ENCODE measurements at places on chromosomes 7 and 10. TPM values are rescaled to one million over a fixed set of nuclear protein-coding genes. Genes with fewer than 3 reads are reported as not detected.

The CPEB3 gene
- 3.3 TPM for polyA plus RNA-seq

- DNase-seq, result no peak
Observed at GRCh38 chr7:69276011-69276729, 322.1 kb upstream of the AUTS2 start.

- no peak for DNase-seq
Observed at GRCh38 chr10:24824124-24824523, 100.4 kb upstream of the ARHGAP21 start.

The TMEM196 gene
- polyA plus RNA-seq, result not detected

The COBL gene
- 24.9 TPM for polyA plus RNA-seq

GRCh38 chr10:99535764-99536337, 3.1 kb downstream of the NKX2-3 start:
- DNase-seq, result no peak

DNA sequence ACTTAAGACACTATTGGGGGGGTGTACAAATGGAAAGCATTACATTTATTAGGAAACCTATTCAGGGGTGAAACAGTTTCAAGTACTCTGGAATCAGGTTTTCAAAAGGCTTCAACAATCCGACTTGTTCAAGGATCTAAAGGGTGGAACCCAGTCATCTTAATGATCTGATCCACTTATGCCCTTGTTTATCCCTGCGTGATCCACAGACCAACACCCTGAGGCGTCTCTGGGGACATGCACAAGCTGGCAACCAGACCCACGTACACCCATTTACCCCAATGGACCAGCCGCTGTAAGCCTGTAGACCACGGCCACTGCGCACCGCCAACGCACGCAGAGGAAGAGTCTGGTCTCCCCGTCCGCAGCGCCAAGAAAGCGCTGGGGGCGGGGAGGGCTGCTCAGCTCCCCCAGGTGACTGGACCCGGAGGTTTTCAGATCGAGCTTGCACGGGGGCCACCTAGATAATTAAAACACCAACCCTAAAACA, 13.4 kb downstream of the HNRNPF start:
- no peak for DNase-seq

The MUC12 gene
- polyA plus RNA-seq, result 0.02 TPM

DNA sequence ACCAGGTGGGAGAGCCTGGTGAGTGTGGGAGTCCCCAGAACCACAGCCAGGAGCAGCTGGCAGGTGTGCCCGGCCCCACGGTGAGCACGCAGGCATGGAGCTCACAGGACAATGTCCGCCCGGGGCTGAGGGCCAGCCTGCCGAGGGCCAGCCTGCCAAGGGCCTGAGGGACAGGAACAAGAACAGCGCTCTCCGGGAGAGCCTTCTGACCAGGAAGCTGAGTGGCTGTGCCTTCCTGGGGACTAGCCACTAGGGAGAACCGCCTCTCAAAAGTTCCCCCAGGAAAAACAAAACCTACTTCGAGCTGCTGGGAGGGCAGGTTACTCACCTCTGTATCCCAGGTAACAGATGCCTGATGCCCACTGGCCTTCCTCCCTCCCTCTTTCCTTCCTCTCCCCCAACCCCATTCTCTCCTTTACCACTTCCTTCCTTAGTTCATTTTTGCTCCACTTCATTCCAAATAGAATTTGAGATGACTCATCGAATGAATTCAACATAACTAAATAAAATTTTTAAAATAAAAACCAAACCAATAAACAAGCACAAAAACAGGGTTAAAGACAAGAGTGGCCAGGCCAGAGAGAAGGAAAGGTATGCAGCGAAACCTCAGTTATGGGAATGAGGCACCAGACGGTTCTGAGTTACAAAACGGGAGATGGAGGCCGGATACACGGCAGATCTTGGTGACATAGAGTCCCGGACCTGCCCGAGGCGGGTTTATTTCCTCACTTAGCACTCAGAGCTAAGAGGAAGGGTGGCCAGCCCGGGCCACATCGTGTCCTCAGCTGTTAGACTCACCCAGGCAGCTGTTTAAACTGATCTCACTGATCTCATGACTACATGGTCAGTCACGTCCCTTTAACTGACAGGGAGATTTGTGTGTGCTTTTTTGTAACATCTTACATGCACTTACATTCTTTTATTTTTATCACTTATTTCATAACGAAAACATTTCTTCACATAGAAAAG, 128.5 kb downstream of the TNS3 start:
- no peak for DNase-seq

GRCh38 chr10:95394161-95394880, 103.5 kb upstream of the PDLIM1 start:
- no peak for DNase-seq

The CREB3L2 gene
- polyA plus RNA-seq, result 51.3 TPM

GRCh38 chr7:117134889-117135552, 181.7 kb downstream of the ST7 start:
- DNase-seq, result no peak

- DNase-seq, result no peak
Observed at GRCh38 chr10:122647383-122647968, 52.2 kb downstream of the C10orf120 start.

DNA sequence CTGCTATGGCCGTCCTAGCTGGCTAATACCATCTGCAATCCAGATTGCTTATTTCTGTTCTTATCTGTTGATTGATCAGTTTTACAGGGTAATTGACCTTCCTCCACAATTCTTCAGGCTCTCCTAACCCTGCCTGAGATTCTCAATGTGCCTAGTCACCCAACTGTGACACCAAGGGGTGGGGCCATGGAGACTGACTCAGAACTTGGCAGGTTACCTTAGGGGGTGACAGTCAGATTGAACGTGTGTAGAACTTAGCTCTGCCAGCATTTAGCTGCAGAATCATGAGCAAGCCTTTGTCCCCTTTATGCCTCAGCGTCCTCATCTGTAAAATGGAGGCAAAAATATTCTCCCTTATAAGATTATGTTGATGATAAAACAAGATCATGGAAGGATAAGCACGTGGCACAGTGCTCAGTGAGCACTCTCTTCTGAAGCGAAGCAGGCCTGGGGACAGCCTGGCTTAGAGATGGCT, 19.1 kb upstream of the LEP start:
- DNase-seq, result no peak

DNA sequence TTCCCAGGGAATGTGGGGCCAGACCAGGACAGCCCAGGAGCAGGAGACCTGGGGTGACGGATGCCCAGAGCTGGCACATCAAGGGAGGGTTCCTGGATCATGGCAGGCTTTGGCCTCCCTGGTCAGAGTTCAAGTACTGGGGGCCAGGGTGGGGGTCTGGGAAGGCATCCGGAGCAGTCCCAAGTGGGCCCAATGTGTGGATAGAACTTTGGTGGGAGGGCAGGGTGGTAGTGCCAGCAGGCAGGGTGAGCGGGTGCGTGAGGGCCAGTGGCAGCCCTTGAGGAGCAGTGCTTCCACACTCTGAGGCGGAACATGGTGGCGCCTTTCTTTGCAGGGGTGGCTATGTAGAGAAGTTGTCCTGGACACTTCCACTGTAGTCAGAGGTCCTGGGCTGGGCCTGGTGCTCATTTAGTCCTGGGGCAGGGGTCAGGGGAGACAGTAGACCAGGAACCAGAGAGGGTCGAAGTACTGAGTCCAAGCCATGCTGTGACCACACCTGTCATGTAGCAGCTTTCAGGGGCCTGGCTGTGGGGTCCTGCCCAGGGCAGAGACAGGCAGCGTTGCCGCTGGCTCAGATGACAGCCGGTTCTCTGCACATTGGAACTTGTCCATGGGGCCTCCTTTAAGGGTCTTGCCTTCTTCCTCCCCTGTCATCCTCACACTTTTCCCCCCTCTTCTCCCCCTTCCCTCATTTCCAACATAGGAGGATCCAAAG, 22.2 kb upstream of the CSGALNACT2 start:
- no peak for DNase-seq

DNA sequence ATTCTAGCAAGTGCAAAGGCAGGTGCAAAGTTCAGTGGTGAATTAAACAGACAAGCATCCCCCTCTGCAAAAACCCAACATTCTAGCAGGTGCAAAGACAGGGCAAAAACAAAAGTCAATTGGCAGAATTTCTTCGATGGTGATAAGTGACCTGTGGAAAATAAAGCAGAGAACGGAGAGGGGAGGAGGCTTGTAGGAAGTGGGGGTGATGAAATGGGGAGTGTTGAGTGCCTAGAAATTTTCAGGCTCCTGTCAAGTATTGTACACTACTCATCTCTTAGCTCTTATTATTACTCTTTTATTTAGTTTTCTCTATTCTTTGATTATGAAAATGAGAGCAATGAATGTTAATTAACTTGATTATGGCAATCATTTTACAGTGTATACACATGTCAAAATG, 2.4 kb upstream of the CD36 start:
- DNase-seq, result no peak

The MYOZ1 gene
- 5.0 TPM for polyA plus RNA-seq

GRCh38 chr10:59323036-59323459, 39.3 kb downstream of the FAM13C start:
- DNase-seq, result no peak

GRCh38 chr10:119221666-119222065, 14.3 kb downstream of the GRK5 start:
- DNase-seq, result no peak

The PHYHIPL gene
- polyA plus RNA-seq, result 15.9 TPM

DNA sequence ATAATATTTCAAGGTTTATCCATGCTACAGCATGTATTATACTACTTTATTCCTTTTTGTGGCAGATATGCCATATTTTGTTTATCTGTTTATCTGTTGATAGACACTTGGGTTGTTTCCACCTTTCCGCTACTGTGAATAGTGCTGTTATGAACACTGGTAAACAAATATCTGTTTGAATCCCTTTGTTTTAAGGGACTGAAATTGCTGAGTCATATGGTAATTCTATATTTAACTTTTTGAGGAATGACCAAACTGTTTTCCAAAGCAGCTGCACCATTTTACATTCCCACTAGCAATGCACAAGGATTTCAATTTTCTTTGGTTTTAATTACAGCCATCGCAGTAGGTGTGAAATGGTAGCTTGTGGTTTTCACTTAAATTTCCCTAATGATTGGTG, 3.4 kb downstream of the C10orf53 start:
- no peak for DNase-seq

The ZNF33A gene
- polyA plus RNA-seq, result 70.9 TPM

The FAM13C gene
- polyA plus RNA-seq, result 7.1 TPM

DNA sequence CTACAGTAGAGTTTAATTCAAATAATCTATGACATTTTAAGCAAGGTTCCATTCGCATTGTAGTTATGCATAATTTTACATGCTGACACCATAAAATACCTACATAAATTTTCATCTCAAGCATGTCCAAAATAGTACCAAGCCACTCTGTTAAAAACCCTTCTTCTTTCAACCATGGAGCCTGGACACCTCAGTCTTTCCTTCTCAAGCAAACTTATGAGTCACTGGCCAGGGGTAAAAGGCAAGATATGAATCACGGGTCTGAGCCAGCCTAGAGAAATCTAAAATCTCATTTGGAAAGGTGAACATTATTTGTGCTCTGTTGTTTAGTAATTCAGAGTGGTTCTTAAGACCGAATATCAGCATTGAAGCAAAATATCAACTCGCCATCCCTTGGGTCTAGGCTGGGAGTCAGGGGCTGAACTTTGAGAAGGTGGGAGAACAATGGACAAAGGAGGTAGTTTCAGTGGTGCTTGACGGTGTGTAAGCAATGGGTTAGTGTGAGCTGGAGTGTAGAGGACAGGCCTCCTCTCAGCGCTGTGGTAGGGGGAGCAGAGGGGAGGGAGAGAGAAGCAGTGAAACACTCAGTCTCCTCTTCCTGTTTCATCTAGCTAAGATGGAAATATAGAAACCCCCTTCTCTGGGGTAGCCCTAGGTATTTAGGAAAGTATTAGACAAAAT, 19.1 kb upstream of the GPAM start:
- DNase-seq, result no peak

- DNase-seq, result no peak
Observed at GRCh38 chr10:4662576-4663161, 163.3 kb upstream of the AKR1E2 start.
